NCI-H526 (cell line): ENCODE measurements at places on chromosomes 11 and 22.

DNA sequence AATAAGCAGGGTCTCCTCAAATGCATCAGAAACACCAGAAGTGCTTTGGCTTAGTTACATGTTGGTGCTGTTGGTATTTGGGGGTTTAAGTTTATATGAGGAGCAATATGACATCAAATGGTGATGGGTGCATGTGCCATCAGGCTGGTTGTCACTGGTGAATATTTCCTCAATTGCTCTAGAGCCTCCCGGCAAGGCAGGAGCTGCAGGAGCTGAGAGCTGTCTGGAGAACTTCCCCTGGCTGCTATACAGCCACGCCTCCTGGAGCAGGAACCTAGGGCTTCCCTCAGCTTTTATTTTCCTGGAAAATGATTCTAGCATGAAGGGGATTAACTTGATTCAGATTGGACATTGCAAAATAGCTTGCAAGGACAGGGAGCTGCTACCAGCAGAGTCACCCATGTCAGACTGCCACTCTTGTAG, 15.8 kb downstream of the IGLL5 start:
- DNase-seq = no peak

DNA sequence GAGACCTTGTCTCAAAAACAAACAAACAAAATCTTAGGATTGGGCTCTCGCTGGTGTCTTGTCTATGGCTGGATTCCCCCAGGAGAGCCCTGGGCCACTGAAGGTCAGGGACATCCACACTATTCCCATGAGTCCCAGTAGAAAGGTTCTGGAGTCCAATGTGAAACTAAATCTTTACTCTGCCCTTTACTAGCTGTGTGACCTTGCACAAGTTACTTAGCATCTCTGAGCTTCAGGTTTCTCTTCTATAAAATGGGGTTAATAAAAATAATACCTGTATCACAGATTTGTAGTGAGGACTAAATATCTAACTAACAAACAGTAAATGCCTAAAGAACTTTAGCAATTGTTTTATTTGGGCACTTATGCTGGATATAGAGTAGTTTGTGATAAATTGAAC, 9.0 kb downstream of the SLC43A1 start:
- no peak for DNase-seq

GRCh38 chr11:43498561-43498960, 139.8 kb downstream of the TTC17 start:
- DNase-seq = no peak

GRCh38 chr11:27971171-27971570, 136.8 kb downstream of the KIF18A start:
- no peak for DNase-seq

DNA sequence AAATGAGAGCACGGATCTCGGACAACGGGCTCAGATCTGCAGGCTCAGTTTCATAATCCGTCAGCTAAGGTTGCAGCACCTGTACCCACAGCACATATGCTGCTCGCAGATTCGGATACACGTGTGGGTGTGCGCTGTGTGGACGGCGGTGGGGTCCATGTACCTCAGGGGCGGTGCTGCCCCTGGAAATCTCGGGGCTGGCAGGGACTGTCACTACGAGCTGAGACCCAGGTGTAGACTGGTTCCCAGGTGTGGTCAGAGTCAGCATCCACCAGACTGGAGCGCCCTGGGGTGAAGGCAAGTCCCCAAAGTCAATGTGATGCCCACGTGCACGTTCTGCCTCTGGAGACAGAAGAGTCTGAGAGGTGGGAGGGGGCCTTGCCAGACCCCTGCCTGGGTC, 989.3 kb downstream of the BRD1 start:
- DNase-seq = no peak

DNA sequence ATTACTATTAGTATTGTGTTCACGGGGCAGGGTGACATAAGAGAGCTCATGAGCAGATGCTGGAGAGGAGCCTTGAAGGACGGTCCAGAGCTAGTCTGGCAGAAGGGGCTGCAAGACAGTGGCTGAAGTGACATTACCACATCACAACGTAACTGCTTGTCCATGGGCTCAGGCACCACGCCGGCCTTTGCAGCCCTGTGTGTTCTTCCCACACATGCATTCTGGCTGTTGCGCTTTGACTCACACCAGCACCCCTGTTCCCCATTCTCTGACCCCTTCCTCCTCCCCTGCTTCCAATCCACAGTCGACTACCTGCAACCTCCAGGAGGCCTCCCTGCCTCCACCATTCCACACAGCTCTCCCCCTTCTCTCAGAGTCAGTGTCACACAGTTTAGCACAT, 103.3 kb downstream of the ME3 start:
- no peak for DNase-seq

DNA sequence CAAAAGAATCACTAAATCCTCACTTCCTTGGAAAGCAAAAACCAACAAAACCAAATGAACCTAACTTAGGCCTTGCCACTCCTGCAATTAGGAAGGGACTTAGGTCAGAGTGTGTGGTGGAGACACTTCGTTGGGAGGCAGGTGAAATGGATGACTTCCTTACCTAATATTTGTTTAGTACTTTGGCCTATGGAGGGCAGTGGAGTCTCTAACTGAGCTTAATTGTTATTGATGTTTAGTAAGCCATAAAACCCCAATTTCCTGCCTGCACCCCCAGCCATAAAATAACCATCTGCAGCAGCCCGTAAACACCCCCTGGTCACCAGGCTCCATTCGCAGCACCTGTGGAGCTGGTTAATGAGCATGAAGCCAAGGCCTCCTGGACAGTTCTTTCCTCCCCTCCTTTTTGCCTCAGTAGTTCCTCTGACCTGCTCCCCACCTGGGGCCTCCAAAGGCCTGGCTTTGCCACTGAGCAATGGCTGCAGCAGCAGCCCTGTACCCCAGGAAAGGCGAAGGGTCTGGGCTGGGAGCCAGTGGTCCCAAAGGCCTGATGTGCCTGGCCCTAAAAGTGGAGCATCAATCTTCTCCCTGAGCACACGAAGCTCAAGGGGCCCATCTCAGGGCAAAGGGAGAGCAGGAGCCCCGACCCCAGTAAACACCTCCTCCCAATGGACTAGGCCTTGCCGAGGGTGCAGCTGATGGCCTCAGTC, 15.6 kb upstream of the SYT13 start:
- DNase-seq = no peak

DNA sequence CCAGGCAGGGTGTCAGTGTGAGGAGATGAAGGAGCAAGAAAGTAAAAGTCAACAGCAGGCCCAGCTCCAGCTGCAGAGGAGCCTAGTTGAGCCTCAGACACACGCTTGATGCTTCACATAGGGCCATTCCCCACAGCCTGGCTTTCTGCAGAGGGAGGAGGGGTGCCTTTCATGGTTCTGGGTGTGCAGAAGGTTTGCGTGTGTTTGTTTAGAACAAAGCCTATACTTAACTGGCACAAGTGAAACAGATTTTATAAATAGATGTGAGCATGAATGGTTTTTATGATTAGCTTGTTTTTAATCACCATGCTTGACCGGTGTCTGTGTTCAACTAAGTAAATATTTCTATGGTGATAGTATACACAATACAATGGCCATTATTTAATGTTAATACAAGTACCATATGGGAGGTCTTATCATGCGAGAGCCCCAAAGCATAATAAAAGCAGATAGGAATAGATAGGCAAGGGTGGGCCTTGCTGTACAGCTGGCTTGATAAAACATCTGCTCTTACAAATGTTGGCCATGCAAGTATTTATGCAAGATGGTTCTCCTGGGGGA, 290.2 kb downstream of the ETS1 start:
- DNase-seq = peak; percentile 91

GRCh38 chr11:7534042-7534378, 20.2 kb downstream of the PPFIBP2 start:
- no peak for DNase-seq

GRCh38 chr11:65541093-65541982, 16.5 kb downstream of the SCYL1 start:
- no peak for DNase-seq

- no peak for DNase-seq
These were observed 49.8 kb upstream of the PLET1 start for GRCh38 chr11:112310419-112310818.

DNA sequence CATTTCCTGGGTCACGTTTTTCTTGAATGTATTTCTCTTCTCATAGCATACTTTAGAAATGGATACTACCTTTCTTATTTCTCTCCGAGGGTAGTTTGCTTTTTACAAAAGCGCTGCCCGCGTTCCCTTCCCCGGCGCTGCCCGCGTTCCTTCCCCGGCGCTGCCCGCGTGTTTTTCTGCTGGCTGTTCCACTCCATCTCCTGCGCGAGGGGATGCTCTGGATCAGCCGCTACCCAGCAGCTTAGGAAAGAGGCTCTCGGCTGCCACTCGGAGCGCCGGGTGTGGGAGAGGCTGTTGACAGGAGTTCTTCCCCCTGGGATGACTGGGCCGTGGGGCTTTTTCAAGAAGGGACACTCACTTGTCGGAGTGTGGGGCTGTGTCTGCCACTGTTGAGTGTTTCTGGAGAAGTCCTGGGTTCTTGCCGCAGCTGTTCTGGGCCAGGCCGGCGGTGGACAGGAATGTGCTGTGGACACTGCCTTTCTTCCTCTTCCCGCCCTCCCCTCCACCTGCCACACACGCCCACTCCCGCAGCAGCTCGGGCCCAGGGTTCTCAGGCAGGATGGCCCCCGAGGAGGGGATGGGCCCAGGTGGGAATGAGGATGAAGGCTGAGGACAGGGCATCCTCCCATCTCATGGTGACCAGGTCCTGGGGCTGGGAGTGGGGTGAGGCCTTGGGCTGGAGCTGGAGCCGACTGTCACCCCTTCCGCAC, 30.6 kb downstream of the GLB1L2 start:
- DNase-seq = no peak

GRCh38 chr11:82959987-82960778, 58.6 kb downstream of the DDIAS start:
- no peak for DNase-seq

GRCh38 chr22:36194971-36195370, 6.6 kb downstream of the APOL4 start:
- DNase-seq = no peak

GRCh38 chr11:106399624-106400023, 322.2 kb downstream of the AASDHPPT start:
- no peak for DNase-seq

DNA sequence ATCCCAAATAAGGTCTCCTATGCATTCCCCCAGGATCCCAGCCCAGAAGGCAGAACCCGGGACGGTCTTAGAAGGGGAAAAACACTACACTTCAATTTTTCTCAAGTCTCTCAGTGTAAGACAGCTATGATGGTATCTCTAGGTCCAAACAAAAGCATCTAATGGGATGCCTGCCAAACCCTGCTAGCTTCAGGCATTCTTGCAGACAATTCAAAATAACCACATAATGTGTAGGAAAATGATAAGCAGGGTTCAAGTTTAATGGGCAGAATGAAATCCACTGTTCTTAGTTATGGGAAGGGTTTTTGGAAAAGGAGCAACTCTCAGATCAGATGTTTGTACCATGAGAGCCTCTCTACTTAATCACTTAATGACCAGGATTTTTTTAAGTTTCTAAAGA, 119.8 kb upstream of the ANO1 start:
- DNase-seq = no peak

- DNase-seq = no peak
These were observed 8.8 kb upstream of the CD81 start for GRCh38 chr11:2368178-2368850.

DNA sequence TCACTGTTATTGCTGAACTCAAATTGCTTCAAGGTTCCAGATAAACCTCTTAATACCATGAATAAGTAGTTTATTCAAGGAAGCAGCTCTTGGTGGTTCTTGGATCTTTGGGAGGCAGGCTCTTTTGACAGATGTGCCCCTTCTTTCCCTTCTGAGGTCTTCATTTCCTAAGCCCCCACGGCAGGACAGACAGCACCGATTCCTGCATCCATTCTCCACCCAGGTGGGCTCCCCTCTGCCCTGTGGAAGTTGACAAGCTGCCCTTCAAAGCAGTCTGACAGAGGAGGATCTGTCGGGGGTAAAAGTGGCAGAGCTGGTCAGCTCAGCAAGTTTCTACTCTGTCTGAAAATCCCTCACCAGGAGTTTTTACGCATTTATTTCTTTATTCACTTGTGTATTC, 605.3 kb upstream of the B3GAT1 start:
- no peak for DNase-seq

DNA sequence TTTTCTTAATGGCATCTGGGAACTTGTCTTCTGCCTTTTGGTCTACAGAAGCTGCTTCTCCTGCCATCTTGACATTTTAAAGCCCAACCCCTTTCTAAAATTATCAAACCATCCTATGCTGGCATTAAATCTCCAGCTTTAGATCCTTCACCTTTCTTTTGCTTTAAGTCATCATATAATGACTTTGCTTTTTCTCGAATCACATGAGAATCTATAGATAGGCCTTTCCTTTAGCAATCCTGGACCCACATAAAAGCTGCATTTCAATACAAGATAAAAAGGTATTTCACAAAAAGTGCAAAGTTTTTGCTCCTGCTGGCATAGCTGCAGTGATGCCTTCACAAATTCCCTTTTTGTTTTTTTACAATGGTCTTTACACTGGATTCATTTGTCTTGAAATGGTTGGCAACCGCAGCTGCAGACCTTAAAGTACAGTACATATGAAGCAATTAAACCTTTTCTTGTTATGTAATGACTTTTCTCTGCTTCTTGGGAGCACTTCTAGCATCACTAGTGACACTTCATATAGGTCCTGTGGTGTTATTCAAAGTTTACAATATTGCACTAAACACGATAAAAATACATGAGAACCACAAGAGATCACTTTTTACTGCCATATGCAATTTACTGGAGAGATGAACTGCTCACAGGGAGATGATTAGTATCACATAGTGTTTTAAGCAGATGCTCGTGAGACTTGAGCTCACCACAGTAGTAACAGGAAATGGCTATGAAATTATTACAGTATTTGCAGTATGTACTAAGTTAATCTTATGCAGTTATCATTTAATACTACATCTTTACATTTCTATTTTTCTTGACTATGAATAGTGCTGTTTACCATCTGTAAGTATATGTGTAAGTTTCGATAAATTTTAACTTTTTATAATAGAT, 41.6 kb downstream of the ACER3 start:
- DNase-seq = no peak

DNA sequence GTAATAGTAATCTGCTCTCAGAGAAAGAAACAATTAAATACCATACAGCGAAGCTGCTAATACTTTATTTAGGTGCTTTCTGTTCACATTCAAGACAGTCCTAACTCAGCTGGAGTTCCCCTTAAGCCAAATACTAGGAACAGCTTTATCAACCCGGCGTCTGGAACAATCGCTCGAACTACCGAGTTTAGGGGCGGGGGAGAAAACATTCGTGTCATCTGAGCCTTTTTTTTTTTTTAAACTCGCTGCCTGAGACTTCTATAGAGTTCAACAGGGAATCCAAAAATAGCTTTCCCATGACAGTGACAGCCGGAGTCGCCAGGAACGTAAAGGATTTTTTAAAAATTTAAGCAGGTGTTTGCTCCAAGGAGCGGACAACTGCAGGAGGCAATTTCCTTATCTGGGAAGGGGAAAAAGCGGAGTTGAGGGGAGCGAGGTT, 852 bp downstream of the TRAF6 start:
- no peak for DNase-seq

DNA sequence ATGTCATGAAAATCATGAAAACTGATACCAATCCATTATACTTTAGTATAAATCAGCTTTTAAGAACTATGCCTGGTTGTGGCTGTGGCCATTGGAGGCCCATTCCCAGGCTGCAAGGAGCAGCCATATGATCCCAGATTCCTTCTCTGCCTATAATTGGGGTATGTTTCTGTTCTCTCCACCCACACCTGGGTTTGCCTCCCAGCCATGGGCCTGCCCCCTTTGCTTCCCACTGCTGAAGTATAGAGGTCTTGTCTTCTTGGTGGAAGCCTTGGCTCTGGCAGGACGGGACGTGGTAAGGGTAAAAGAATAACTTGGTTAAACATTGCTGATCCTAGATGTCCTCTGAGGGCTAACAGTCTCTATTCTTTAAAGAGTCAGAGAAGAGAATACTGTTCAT, 2.4 kb downstream of the MICAL2 start:
- DNase-seq = no peak

- DNase-seq = no peak
These were observed 3.1 kb upstream of the TM7SF2 start for GRCh38 chr11:65108469-65109123.
